ENCODE measurements at places on chromosomes 16 and 17.

- DNase-seq: no peak
Observed at GRCh38 chr16:81797443-81797842, 18.4 kb downstream of the PLCG2 start.

DNA sequence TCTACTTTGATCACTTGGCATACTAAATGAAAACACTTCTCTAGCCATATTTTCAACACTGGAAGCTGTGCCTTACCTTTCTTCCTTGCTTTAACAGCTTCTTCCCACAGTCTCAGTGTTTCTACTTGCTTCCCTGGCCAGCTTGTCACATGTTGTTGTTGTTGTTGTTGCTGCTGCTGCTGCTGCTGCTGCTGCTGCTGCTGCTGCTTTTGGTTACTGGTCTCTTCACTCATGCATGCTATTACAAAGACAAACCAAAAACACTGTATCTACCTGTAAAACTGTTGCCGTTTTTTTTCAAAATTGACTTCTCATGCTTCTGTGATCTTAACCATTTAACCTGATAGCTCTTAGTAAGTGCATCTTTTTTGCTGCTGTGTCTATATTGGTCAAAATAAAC, 9.0 kb downstream of the VEZF1 start:
- DNase-seq: no peak

DNA sequence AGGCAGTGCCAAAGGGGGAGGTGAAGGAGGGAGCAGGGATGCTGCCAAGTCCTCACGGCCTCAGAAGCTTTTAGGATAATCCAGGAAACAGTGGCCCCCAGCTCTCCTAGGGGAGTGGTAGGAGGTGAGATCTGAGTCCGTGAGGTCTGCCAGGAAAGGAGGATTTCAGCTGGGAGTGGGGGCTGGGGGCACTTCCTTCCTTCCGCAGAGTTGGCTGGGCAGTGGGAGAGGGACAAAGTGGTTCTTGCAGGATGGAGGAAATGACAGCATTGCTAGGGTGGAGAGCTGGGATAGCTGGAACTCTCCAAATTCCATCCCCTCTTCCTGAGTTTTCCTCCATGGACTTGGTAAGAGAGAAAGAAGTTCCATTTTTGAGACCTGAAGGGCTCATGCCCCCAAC, 4.8 kb upstream of the SP6 start:
- no peak for DNase-seq

GRCh38 chr17:72407336-72407909, 286.6 kb downstream of the SOX9 start:
- no peak for DNase-seq

GRCh38 chr16:56438038-56438437, 12.7 kb upstream of the AMFR start:
- DNase-seq: no peak

GRCh38 chr16:70250748-70251628, 752 bp downstream of the EXOSC6 start:
- no peak for DNase-seq

DNA sequence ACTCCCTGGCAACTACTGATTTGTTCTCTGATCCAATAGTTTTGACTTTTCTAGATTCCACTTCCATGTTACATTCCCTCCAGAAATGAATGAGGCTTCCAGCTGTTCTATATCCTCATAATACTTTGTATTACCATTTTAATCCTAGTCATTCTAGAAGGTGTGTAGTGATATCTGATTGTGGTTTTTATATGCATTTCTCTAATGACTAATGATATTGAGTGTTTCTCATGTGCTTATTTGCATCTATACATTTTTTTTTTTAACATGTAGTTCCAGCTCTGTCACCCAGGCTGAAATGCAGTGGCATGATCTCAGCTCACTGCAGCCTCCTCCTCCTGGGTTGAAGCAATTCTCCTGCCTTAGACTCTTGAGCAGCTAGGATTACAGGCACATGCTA, 7.3 kb downstream of the ADGRG5 start:
- DNase-seq: no peak

Measured in T-helper 9 cell (primary cell).